ENCODE measurements at places on chromosomes 5 and 9.

DNA sequence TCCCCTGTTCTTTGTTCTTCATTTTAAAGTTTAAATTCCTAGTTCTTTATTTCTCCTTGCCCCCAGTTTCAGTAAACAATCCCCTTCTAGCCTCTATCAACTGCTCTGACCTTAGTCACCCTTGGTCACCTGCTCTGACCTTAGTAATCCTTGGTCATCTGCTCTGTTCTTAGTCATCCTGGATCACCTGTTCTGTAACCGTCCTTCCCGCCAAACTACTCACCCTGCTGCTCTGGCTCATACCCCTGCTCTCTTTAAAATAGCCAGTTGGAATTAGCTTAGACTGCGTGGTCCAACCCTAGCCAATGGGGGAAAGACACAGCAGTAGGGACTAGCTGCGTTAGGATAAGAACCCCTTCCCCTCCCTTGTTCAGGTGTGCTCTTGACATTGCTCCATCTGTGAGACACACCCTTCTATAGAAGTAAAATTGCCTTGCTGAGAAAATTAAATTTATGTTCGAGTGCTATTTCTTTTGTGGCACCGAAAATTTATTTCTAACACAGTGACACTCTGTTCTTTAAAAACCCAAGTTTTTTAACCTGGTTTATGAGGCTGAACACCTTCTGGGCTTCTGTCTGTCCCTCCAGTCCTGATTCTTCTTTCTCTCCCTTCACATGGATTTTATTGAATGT lies 3.8 kb downstream of the PRRC1 start:
- DNase-seq = no peak

DNA sequence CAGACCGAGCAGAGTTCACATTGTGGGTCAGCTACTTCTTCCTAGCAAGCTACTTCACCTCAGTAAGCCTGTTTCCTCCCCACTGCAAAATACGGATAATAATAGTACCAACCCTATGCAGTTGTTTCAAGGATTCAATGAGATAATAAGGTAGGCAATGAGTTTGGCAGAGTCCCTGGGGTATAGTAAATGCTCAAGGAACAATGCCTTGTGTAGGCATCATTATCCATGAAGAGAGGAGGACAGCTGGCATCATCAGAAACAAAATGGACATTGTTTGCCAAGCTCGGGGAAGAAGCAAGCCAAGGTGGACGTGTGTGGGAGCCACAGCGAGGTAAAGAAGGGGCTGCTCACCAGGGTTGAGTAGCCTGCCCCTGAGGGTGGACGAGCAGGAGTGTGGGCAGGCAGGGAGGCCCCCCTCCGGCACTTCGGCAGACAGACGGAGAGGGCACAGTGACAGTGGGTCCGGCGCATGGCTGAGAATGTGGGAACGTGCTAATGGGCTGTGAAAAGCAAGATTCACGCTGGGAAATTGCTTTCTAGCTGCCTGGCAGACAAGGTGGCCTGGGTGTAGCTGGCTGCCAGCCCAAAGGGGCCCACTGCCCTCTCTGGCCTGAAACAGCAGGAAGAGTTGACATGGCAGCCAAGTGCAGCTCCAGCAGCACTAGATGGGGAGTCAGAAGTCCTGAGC lies 10.1 kb downstream of the CAMK2A start:
- DNase-seq = no peak

- no peak for DNase-seq
Measured at GRCh38 chr5:53249529-53250200, 140.1 kb upstream of the MOCS2 start.

GRCh38 chr9:40884072-40884901 lies 244.2 kb downstream of the FOXD4L6 start:
- DNase-seq = no peak

DNA sequence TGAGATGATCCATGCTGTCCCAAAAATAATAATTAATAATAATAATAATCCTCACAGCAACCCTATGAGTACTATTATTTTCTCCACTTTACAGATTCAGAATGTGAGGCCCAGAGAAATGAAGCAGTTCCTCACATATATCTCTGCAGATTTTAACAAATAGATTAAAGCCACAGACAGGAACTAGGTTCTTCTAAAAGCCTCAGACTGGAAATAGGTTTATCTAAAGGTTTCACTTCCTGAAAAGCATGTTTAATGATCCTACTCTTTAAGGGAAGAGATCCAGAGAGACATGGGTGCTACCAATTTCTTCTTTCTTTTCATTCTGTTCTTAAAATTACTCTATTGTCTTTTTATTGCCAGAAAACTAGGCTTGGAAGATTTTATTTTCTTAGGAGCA lies 1079.4 kb upstream of the COX7C start:
- no peak for DNase-seq

DNA sequence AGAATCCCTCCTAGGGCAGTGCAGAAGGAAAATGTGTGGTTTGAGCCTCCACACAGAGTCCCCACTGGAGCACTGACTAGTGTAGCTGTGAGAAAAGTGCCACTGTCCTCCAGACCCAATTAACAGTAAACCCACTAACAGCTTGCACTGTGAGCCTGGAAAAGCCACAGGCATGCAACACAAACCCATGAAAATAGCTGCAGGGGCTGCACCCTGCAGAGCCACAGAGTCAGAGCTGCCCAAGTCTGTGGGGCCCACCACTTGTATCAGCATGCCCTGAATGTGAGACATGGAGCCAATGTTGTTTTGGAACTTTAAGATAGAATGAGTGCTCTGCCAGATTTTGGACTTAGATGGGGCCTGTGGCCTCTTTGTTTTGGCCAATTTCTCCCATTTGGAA lies 119.8 kb upstream of the CDH9 start:
- DNase-seq = no peak

GRCh38 chr5:37391591-37391990 lies 12.5 kb downstream of the WDR70 start:
- DNase-seq = no peak

- DNase-seq = no peak
Measured at GRCh38 chr5:3195994-3196393, 399.6 kb upstream of the IRX1 start.

DNA sequence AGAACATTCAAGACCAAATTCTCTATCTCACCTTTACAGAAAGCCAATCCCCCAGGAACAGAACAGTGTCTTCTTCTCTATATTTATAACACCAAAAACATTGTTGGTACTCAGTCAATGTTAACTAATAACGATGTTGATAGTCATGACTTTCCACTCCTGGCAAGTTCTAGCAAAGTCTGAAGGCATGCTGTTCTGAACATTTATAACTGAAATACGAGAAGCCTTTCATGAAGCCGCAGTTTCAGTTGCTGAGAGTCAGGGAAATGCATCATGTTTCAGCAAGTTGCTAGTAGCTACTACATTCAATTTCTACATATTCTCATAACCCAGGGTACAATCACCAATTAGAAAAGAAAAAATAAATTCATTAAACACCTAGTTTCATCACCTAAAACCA lies 301.4 kb downstream of the PDE4D start:
- no peak for DNase-seq

All from H1 (cell line).